ENCODE measurements at places on chromosomes 1 and 21.

DNA sequence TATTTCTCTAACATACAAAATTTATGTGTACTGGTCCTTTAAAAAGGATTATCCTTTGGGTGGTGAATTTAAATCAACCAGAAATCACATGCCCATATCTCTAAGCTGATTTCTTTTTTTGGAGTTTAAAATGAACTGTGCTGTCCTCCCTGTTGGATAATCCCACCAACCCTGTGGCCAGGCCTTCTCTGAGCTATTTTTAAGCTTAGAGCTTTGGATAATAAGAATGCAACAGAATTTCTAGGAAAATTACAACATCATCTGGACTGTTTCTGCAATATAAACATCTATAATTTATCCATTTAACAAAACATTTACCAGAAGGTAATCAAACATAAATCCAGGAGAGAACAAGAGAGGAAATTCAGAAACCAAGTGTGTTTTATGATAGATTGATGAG is 88.3 kb downstream of the LRRC40 start:
- no peak for DNase-seq

DNA sequence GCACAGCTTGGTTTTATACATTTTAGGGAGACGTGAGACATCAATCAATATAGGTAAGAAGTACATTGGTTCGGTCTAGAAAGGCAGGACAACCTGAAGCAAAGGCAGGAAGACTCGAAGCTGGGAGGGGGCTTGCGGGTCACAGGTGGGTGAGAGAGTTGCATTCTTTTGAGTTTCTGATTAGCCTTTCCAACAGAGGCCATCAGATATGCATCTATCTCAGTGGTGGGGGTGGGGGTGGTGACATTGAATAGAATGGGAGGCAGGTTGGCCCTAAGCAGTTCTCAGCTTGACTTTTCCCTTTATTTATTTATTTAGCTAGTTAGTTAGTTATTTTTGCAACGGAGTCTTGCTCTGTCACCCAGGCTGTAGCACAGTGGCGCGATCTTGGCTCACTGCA is 85.6 kb downstream of the WDR4 start:
- DNase-seq: no peak

DNA sequence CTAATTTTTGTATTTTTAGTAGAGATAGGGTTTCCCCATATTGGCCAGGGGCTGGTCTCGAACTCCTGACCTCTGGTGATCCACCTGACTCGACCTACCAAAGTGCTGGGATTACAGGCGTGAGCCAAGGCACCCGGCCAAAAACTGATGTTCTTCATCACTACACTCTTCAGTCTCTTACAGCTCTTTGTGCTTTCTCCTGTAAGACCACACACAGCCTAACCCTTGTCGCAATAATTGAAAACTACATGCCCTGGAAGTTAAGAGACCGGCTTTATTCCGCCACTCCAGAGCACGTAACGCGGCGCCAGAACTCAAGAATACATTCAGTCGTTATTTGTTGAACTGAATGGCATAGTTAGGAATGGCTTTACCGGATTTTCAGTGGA is 552 bp downstream of the GPATCH4 start:
- DNase-seq: no peak

- DNase-seq: no peak
Measured at GRCh38 chr1:11481019-11481418, 2.1 kb downstream of the DISP3 start.

- no peak for DNase-seq
Measured at GRCh38 chr1:183932412-183932811, 105.1 kb downstream of the COLGALT2 start.

GRCh38 chr1:239696317-239696716 is 309.9 kb downstream of the CHRM3 start:
- DNase-seq: no peak

DNA sequence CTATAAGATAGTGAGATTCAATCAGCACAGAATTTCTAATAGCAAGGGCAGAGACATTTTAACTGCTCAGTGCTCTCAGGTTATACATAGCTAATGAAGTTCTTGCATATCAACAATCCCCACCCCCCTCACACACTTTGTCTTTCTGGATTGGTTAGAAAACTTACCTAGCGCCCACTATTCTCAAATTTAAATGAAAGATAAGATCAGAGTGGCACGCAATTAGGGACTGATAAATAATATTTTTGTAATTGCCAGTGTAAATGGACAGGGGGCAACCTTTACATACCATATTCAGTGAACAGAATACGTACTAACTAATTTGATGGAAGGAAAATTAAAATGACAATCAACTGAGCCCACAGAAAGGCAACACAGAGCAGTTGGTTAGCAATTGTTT is 11.7 kb downstream of the SELL start:
- DNase-seq: no peak

DNA sequence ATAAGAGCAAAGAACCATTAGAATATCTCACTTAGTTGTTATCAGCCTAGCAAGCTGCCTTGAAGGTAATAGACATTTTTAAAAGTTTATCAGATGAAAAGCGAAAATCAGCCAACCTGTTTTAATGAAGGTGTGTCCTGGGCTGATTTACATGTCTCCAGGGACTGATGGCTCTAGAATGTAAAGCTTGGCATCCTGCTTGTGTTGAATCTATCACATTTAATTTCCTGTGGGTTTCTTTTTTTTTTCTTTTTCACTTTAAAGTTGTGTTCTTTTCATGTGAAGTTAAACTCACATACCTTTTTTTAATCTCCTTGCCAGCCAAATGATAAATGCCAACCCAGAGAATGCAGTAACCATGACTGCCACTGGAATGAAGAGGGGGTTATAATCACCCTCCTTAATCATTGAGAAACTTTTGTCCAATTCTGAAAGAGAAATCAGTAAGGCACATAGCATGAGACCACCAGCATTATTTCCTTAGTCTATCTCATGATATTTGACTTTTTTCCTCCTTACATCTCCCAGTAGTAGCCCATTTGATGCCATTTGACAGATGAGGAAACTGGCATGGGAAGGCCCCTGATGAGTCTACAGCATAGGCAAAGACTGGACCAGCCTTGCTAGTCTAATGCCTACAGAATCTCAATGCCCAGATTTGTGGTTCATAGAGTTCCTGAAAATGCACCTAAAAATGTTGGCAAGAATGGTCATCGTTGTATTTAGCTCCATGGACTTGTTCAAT is 10.0 kb downstream of the SELL start:
- no peak for DNase-seq

GRCh38 chr1:21955501-21956281 is 18.6 kb upstream of the HSPG2 start:
- no peak for DNase-seq

DNA sequence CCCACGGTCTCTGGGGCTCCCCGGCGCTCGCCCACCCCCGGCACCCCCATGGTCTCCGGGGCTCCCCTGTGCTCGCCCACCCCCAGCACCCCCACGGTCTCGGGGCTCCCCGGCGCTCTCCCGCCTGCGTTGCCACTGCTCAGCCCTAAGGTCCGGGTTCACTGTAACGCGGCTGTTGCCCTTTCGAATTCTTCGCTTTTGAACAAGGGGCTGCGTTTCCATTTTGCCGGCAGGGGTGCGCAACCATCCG is 5.2 kb upstream of the FTCD start:
- peak; percentile 5 for DNase-seq

DNA sequence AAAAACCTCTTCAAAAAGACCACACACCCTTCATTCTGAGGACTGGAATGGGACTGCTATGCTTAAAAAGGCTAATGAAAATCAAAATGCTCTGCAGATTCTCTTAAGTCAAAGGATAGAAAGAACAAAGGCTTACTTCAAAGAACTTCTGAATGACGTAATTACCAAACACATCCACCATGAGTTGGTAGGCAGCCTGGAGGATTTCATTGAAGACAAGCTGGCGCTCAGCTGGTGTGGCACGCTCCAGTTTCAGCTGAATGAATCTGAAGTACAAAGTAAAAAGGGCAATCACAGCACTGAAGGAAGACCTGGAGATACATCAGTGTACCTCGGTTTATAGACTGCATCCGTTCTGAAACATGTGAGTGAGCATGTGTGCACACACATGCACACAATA is 43.5 kb upstream of the SDC3 start:
- no peak for DNase-seq

DNA sequence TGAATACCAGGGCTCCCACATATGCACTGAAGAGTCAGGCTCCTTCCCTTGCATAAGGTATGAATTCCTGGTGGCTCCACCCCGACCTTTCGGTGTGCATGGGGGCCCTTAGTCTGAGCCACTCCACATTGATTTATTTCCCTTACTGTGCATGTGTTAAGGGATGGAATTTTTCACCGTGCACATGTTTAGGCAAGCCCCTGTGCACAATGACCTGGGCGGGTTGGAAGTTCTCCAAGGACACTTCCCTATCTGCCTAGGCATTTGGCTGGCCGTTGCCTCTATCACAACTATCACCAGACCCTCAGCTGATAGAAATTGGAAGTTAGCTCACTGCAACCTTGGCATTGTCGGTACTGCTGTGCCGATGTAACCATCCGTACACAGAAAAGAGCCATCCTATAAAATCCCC is 9.7 kb downstream of the S100A6 start:
- no peak for DNase-seq

DNA sequence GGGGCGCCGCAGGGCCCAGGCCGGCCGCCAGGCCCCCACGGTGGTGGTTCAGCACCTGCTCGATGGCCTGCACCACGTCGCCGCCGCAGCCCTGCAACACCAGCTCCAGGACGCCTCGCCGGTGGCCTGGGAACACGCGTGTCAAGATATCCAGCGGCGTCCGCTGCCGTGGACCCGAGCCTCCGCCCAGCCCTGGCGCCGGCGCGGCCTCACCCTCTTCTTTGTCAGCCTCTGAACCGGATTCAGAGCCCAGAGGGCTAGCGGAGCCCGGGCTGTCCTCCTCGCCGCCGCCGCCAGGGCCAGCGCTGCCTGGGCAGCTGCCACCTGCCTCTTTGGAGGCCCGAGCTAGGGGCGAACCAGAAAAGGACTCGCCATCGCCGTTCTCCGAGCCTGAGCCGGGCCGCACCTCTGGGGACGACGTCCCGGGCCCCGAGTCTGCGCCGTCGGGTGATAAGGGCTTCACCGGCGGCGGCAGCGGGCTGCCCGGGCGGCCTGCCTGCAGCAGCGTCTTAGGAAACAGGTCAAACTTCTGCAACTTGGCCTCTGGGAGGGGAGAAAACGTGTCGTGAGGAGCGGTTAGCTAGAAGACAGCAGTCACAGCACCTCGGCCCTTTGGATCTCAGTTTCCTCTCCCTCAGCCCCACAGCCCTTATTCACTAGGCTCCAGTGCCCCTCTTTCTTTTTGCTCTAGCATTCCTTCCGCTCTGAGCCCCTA is 3.9 kb downstream of the DMRTA2 start:
- no peak for DNase-seq

- DNase-seq: no peak
Measured at GRCh38 chr1:18950401-18951026, 6.0 kb downstream of the IFFO2 start.

DNA sequence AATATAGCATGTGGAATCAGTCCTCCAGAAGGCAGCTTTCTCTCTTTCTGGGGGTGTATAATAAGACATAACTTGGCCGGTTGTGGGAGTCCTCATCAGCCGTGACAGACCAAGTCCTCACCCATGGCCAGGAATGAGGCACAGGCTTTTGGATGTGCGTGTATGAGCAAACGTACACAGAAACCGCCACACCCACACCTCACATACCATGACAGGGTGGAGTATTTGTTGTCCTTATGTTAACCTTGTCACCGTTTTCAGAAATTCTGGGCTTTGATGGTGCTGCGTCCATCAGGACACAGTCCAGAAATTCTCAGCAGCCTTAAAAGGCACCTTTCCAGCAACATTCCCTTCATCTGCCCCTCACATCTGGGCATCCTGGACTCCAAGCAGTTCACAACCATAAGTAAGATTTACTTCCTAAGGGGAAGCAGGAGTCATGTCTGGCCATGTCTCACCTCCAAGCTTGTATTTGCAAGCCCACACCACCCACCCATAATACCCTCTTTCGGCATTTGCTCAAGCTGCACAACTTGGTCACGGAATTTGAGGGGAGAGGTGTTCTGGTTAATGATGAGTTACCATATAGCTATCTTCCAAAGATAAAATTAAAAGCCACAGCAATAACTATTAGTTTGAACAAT is 12.4 kb downstream of the C1orf116 start:
- DNase-seq: no peak

DNA sequence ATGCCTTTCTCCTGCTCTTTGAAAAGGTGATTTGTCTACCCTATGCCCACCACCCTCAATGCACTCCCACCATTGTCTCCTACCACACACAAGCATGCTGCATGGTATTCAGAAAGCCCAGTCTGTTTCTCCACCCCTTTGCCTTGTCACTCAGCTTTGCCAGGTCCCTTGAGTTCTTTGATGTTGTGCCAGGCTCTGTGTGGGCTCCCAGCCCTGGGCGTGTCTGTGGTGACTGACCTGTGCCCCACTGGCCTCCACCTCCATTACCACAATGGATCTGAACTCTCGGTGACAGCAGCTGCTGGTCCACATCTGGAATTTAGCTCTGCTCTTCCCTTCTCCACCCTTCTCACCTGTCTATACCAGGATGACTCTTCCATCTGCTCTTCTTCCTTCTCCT is 34.9 kb downstream of the ATP2B4 start:
- DNase-seq: no peak

DNA sequence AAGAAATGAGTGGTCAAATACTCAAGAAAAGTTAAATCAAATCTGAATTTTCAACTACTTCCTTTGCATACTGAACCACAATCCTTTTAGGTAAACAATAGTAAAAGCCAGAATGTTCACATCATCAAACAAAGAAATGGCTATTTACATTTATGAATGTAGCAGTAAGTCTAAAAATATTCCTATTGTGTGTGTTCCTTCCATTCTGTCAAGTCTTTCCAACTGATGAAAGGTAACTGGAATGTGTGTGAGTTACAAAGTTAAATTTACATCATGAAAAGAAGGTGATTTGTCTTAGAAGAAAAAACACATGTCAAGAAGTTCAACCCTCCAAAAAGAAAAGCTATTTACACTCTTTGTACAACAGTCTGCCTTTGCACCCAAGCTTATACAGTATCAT is 203.1 kb downstream of the SIPA1L2 start:
- no peak for DNase-seq

DNA sequence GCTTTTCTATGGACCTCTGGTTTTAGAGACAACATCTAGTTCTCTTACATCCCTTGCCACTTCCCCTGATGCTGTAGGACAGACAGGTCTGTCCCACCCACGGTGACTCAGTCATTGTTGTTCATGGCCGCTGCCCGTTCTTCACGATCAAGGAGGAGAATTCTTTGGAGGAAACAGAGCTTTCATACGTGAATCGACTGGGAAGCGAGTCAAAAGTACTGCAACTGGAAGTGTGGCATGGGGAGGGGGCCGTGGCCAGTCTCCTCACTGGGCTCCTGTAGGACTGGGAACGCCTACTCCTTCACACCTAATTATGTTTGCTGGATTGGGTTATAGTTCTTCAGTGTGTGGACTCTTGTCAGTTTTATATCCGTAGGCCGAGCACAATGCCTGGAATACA is 4.4 kb upstream of the SLC37A1 start:
- DNase-seq: no peak

- DNase-seq: no peak
Measured at GRCh38 chr1:243364330-243364729, 108.5 kb downstream of the SDCCAG8 start.

Data from activated CD4-positive, alpha-beta T cell treated with anti-CD3 and anti-CD28 coated beads for 1 hour (primary cell).